ENCODE measurements at places on chromosomes 11 and 22.
A peak's percentile ranks its signal among the peaks of the same experiment; 100 is the strongest.

GRCh38 chr22:44005524-44005923 is 18.6 kb upstream of the PARVB start:
- no peak for DNase-seq

DNA sequence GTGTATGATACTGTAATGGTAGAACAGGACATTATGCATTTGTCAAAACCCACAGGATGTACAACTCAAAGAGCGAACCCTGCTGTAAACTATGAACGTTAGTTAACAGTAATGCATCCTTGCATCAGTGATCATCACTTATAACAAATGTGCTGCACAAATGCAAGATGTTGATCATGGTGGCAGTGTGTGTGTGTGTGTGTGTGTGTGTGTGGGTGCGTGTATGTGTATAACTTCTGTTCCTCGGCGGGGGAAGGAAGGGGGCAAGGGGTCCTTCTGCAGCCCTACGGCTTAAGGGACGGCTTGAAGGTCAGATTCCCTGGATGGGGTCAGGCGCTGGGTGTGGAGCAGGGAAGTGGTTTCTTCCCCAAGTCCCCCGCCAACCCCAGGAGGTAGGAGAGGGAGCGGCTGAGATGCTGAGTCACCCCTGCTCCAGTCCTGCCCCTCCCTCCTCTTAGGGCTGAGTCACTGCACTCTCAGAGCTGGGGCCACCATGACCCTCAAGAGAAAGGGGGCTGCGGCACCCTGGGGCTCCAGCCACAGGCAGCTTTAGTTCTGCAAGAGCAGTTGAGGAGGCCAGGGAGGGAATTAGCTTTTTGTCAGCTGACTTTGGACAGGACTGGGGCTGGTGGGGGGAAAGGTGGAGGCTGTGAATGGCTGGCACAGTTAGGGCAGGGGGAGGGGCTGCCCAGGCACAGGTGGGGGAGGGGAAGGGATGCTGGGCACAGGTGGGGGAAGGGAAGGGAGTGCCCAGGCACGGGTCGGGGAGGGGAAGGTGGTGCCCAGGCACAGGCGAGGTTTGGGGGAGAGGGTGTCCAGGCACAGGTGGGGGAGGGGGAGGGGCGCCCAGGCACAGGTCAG is 8.8 kb upstream of the CTSD start:
- DNase-seq = peak; percentile 29

GRCh38 chr11:29876192-29876591 is 140.6 kb downstream of the KCNA4 start:
- no peak for DNase-seq

GRCh38 chr22:20131859-20132685 is 468 bp downstream of the ZDHHC8 start:
- peak; percentile 32 for DNase-seq

- no peak for DNase-seq
These were observed 301.2 kb downstream of the AASDHPPT start for GRCh38 chr11:106378513-106379179.

- no peak for DNase-seq
These were observed 155.6 kb upstream of the NCAM1 start for GRCh38 chr11:112805658-112806057.

DNA sequence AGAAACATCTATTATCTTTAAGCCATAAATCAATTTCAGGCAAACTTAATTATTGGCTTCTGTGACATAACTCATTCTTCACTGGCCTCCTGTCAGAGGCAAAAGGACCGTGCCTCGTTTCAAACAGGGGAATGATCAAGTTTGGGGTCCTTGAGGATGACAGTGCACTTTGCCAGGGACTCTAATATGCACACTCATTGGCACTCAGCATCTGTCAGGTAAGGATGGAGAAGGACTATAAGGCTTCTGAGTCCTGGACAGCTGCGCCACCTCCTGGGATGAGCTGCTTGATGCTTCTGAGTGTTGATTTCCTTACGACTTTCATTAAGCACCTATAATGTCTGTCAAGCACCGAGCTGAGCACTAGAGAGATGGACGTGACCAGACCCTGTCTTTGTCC is 20.2 kb downstream of the BPIFC start:
- DNase-seq = peak; percentile 28

All from CD4-positive, alpha-beta memory T cell (primary cell).